ENCODE measurements at places on chromosomes 5 and 9. TPM values are rescaled to one million over a fixed set of nuclear protein-coding genes. Genes with fewer than 3 reads are reported as not detected.

DNA sequence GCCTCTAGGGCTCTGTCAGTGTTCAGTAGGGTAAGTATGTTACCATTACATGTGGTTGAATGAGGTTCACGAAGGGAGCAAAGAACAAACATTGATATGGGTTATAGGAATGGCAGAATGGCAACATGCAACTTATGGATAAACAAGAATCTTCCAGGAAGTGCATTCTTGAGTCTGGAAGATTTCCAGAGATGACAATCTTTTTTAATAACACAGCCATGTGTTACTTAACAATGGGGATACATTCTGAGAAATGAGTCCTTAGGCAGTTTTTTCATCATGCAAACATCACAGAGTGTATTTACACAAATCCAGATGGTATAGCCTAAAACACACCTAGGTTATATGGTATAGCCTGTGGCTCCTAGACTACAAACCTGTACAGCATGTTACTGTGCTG is 9.1 kb upstream of the SLC28A3 start:
- H3K27ac ChIP-seq: no peak overlapping the region
- H3K4me1 ChIP-seq: no peaks in the 10 kb centered on the region
- no peaks in the 10 kb centered on the region for H3K27me3 ChIP-seq

The TERT gene
- total RNA-seq: 2.2 TPM

- DNase-seq: peak; percentile 12
- H3K4me1 ChIP-seq: no peaks in the 10 kb centered on the region
- no peak overlapping the region for H3K4me3 ChIP-seq
- H3K36me3 ChIP-seq: no peaks in the 10 kb centered on the region
Observed at GRCh38 chr5:7000310-7000709, 287.1 kb downstream of the TENT4A start.

GRCh38 chr9:115944166-115944948 is 209.2 kb upstream of the PAPPA start:
- DNase-seq: no peak
- no peaks in the 10 kb centered on the region for H3K36me3 ChIP-seq
- H3K4me1 ChIP-seq: peaks cover 16% of the 10 kb centered on the region
- no peak overlapping the region for H3K4me3 ChIP-seq

- H3K27me3 ChIP-seq: peaks cover under 1% of the 10 kb centered on the region
- H3K4me1 ChIP-seq: no peaks in the 10 kb centered on the region
- DNase-seq: no peak
- H3K4me3 ChIP-seq: no peak overlapping the region
- no peak overlapping the region for H3K27ac ChIP-seq
- no peaks in the 10 kb centered on the region for H3K36me3 ChIP-seq
Observed at GRCh38 chr9:101457003-101457402, 21.4 kb upstream of the ALDOB start.

DNA sequence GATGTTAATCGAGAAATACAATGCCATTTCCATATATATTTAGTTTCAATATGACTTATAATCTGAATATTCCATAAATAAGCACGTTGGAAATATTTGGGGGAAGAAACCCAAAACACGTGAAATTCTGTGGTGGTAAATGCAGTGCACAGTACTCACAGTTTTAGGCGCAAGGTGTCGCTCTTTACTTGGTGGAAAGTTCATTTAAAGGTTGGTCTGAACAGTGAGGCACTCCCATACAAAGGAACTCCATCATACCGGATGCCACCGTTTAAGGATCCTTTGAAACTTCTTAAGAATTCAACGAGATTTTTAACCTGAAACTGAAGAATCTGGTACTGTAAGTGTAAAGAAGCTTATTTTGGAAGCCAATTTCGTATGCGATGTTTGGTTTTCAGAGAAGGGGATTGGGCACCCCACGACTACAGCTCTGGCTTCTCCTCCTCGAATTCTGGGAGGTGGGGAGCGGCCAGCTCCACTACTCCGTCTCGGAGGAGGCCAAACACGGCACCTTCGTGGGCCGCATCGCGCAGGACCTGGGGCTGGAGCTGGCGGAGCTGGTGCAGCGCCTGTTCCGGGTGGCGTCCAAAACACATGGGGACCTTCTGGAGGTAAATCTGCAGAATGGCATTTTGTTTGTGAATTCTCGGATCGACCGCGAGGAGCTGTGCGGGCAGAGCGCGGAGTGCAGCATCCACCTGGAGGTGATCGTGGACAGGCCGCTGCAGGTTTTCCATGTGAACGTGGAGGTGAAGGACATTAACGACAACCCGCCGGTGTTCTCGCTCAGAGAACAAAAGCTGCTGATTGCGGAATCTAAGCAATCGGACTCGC is at the start of gene PCDHA11:
PCDHA11 (plus strand) TSS at position 237 of the 834 bp plus-strand sequence; CDS start at position 384, 147 bp downstream.
- DNase-seq: no peak
- no peak within 1 kb of the TSS for H3K27ac ChIP-seq
- H3K36me3 ChIP-seq: no peaks in the 10 kb centered on the region

DNA sequence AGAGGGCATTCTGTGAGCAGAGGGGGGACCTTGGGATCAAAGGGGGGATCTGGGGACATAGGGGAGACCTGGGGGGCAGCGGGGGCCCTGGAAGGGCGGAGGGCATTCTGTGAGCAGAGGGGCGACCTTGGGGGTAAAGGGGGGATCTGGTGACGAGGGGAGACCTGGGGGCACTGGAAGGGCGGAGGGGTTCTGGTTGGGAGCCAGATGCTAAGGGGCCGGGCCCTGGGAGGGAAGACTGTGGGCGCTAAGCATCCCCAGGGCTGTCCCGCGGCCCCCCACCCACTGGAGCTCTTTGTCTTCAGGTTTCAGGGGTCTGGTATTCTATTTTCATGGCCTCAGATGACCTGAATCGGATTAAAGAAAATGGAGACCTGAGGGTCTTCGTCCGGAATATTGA is 748 bp downstream of the LCN9 start:
- no peak overlapping the region for H3K4me3 ChIP-seq
- no peak for DNase-seq
- H3K27me3 ChIP-seq: peaks cover 92% of the 10 kb centered on the region
- no peak overlapping the region for H3K27ac ChIP-seq
- H3K36me3 ChIP-seq: no peaks in the 10 kb centered on the region

- no peaks in the 10 kb centered on the region for H3K4me1 ChIP-seq
- no peak for DNase-seq
- no peaks in the 10 kb centered on the region for H3K27me3 ChIP-seq
- no peak overlapping the region for H3K4me3 ChIP-seq
Observed at GRCh38 chr5:59732806-59733205, 160.7 kb downstream of the PDE4D start.

The CDKN2B gene
- total RNA-seq: 33.8 TPM

- H3K4me3 ChIP-seq: no peak overlapping the region
- DNase-seq: no peak
- no peaks in the 10 kb centered on the region for H3K36me3 ChIP-seq
- no peak overlapping the region for H3K27ac ChIP-seq
Observed at GRCh38 chr9:27414220-27414761, 109.8 kb upstream of the IFNK start.

- H3K36me3 ChIP-seq: peaks cover 4% of the 10 kb centered on the region
- peak; percentile 57 for DNase-seq
- H3K27ac ChIP-seq: peak overlapping the region; percentile 87
Observed at GRCh38 chr5:122846051-122846550, 688 bp downstream of the SNX24 start.

The TXNDC15 gene
- total RNA-seq: 18.0 TPM

The F2RL2 gene
- 3.5 TPM for total RNA-seq

DNA sequence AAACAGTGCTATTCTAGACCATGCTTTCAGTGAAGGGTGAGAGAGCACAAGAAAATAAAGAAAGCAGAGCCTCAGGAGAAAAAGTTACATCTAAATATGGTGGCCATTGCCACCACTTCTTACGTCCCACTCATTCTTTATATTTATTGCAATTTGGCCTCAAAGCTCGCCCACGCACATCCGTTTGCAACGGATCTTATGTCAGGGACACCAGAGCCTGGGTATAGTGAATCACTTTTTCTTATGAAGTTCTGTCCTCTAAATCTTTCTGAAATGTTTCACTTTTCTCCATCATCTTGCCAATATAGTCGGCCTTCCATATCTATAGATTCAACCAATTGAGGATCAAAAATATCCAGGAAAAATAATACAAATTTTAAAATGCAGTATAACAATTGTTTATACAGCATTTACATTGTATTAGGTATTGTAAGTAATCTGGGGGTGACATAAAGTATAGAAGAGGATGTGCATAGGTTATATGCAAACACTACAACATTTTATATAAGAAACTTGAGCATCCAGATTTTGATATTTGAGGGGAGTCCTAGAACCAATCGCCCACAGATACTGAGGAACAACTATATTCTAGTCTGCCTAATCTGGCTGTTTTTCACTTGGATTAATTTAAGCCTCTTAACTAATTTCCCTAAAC is 35.2 kb downstream of the GOLPH3 start:
- H3K27me3 ChIP-seq: no peaks in the 10 kb centered on the region
- no peak overlapping the region for H3K27ac ChIP-seq
- H3K4me1 ChIP-seq: no peaks in the 10 kb centered on the region
- H3K36me3 ChIP-seq: peaks cover 17% of the 10 kb centered on the region

The FXN gene
- total RNA-seq: 19.5 TPM

- H3K4me3 ChIP-seq: no peak overlapping the region
- no peaks in the 10 kb centered on the region for H3K36me3 ChIP-seq
- H3K4me1 ChIP-seq: peaks cover 14% of the 10 kb centered on the region
- DNase-seq: no peak
Observed at GRCh38 chr5:33270671-33271070, 170.1 kb upstream of the TARS1 start.

GRCh38 chr5:672329-673160 is 20.6 kb downstream of the TPPP start:
- 0 out of 2 replicates have a peak overlapping the region, but pooled peaks have one; percentile 34 for H3K4me3 ChIP-seq
- no peak overlapping the region for H3K27ac ChIP-seq
- no peaks in the 10 kb centered on the region for H3K27me3 ChIP-seq
- peaks cover 27% of the 10 kb centered on the region for H3K4me1 ChIP-seq

- no peaks in the 10 kb centered on the region for H3K27me3 ChIP-seq
- no peaks in the 10 kb centered on the region for H3K4me1 ChIP-seq
- H3K27ac ChIP-seq: no peak overlapping the region
- H3K4me3 ChIP-seq: no peak overlapping the region
- no peak for DNase-seq
- no peaks in the 10 kb centered on the region for H3K36me3 ChIP-seq
Observed at GRCh38 chr5:170923910-170924620, 62.2 kb downstream of the RANBP17 start.

Data from PC-9 (cell line).